ENCODE measurements at places on chromosomes 7 and 10. TPM values are rescaled to one million over a fixed set of nuclear protein-coding genes. Genes with fewer than 3 reads are reported as not detected.

The WNT2 gene
- 19.9 TPM for total RNA-seq

The ALKBH4 gene
- total RNA-seq: 18.6 TPM

DNA sequence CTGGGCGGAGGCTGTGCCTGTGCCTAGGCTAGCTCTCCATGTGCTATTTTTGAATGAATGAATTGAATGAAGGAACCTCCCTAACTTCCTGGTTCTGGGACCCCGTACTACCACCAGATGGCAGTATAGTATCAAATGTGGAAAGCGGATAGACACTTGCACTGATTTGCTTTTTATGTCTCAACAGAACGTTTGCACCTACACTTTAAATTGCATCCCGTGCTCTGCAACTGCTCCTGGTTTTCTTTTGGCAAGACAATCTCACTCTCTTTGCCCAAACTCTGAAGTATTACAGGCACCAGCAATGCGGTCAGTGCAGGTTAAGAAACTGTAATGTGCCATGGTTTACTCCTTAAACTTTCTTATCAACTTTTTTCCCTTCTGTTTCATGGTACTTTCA is 6.5 kb downstream of the FZD8 start:
- DNase-seq: peak; percentile 27

- DNase-seq: no peak
Observed at GRCh38 chr10:81127931-81128330, 590.2 kb downstream of the SH2D4B start.

GRCh38 chr10:116888380-116889055 is 39.2 kb downstream of the ENO4 start:
- no peak for DNase-seq

DNA sequence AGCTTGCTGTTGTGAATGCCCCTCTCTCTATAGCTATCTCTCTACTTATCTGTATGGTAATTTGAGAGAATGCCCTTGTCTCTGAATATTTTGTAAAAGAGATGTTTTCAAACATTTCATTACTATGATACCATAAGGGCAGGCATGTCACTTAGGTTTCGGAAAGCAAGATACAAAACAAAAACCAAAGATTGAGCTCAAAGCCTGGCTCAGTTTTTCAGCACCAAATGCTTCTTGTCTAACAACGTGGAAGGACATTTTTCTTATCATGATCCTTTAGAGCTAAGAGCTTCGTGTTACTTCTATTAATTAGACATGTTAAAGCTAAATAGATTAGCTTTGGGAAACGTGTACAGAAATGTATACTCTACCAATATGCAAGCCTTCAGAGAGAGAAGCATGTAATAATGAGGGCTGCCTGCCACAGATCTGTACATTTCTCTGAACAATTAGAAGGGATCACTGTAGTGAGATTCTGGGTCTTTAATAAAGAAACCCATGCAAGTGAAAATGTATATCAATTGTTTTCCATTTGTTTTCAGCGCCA is 148.9 kb downstream of the ARID5B start:
- DNase-seq: no peak

GRCh38 chr10:61628875-61629513 is 33.7 kb upstream of the CABCOCO1 start:
- DNase-seq: no peak

- DNase-seq: no peak
Observed at GRCh38 chr10:133616371-133617130, 10.0 kb downstream of the FRG2B start.

- DNase-seq: no peak
Observed at GRCh38 chr10:13139676-13140075, 21.7 kb upstream of the MCM10 start.
